NCI-H82 (cell line): ENCODE measurements at places on chromosomes 1 and 21.
A peak's percentile ranks its signal among the peaks of the same experiment; 100 is the strongest.

GRCh38 chr21:32114419-32115035, 164.3 kb downstream of the MIS18A start:
- no peak for DNase-seq

DNA sequence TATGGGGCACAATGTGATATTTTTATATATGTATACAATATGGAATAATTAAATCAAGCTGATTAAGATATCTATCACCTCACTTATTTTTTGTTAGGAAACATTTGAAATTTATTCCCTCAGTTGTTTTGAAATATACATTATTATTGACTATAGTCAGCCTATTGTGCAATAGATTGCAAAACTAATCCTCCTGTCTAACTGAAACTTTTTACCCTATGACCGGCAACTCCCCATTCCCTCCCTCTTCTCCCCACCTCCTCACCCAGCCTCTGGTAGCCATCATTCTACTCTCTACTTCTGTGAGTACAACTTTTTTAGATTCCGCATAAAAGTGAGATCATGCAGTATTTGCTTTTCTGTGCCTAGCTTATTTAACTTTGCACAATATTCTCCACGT, 117.7 kb upstream of the SGIP1 start:
- no peak for DNase-seq

GRCh38 chr21:37463083-37463801, 96.7 kb downstream of the DYRK1A start:
- DNase-seq = peak; percentile 60

GRCh38 chr1:84236256-84236655, 65.3 kb upstream of the SAMD13 start:
- DNase-seq = no peak
